ENCODE measurements at places on chromosomes 7 and 10.

GRCh38 chr10:124632566-124632965 lies 111.6 kb downstream of the FAM53B start:
- H3K4me3 ChIP-seq, result no peak overlapping the region
- H3K27me3 ChIP-seq, result peaks cover 7% of the 10 kb centered on the region
- H3K4me1 ChIP-seq, result peaks cover 36% of the 10 kb centered on the region

DNA sequence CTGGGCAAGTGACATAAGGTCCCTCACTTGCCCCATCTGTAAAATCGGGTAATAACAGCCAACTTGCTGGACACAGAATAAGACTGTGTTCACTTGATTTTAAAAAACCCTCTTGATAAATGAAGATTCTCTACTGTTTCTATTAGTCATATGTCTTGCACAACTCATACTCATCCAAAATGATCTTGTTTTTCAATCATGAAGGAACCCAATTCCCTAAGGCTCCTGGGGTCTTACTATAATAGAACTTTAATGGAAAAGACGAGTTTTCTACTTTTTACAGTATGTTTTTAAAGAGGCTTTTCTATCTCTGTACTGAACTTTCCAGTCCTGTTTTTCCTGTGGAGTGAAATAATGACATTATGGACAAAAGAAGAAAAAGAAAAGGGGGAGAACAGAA lies 103.8 kb downstream of the ARID5B start:
- H3K4me3 ChIP-seq, result no peak overlapping the region
- peak overlapping the region; percentile 92 for H3K27ac ChIP-seq
- no peak for DNase-seq
- H3K36me3 ChIP-seq, result peaks cover 25% of the 10 kb centered on the region

- no peaks in the 10 kb centered on the region for H3K4me1 ChIP-seq
- no peaks in the 10 kb centered on the region for H3K27me3 ChIP-seq
- DNase-seq, result no peak
- no peak overlapping the region for H3K27ac ChIP-seq
- no peak overlapping the region for H3K4me3 ChIP-seq
These were observed 65.1 kb downstream of the ZRANB1 start for GRCh38 chr10:125006921-125007426.

DNA sequence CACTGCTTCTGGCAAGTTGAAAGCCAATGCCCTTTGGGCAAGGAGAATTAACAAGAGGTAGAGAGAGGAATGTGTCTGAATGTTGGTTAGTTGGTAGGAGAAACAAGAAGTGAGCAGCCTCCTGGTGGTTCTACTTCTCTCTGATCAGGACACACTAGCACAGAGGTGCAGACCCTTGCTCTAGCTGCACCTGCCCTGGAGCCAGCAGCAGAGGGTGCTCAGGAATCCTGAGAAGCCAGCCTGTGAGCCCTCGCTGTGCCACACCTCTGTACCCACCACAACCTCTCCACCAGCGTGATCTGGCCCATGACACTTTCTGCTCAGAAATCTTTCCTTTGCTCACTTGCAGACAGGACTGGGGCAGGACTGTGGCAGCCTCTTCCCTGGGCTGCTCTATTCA lies 364.7 kb downstream of the RPS24 start:
- H3K36me3 ChIP-seq, result no peaks in the 10 kb centered on the region
- DNase-seq, result no peak
- no peaks in the 10 kb centered on the region for H3K27me3 ChIP-seq
- no peaks in the 10 kb centered on the region for H3K4me1 ChIP-seq
- H3K4me3 ChIP-seq, result no peak overlapping the region

GRCh38 chr10:118629211-118629610 lies 33.8 kb upstream of the PRLHR start:
- no peak overlapping the region for H3K27ac ChIP-seq
- no peaks in the 10 kb centered on the region for H3K4me1 ChIP-seq
- H3K4me3 ChIP-seq, result no peak overlapping the region
- no peaks in the 10 kb centered on the region for H3K36me3 ChIP-seq
- DNase-seq, result no peak
- no peaks in the 10 kb centered on the region for H3K27me3 ChIP-seq

DNA sequence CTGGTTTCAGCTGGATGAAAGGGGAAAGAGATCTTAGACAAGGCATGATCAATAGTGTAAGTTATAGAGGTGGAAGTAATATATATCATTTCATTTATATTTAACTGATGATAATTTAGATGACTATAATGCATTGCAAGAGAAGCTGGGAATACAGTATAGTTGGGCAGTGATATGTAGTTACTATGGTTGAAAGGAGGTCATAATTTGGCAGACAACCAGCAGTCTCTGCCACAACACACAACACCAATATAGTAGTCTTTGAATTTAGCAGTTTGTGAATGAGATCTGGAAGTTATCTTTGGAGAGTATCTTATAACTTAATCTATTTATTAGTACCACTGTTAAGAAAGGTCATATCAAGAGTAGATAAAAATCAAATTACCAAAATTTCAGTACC lies 39.9 kb downstream of the TAX1BP1 start:
- peaks cover 35% of the 10 kb centered on the region for H3K4me1 ChIP-seq
- H3K27me3 ChIP-seq, result no peaks in the 10 kb centered on the region
- H3K36me3 ChIP-seq, result peaks cover 5% of the 10 kb centered on the region

GRCh38 chr7:4689151-4689550 lies 7.1 kb downstream of the FOXK1 start:
- H3K27me3 ChIP-seq, result no peaks in the 10 kb centered on the region
- H3K4me3 ChIP-seq, result no peak overlapping the region
- no peak overlapping the region for H3K27ac ChIP-seq
- no peaks in the 10 kb centered on the region for H3K36me3 ChIP-seq
